ENCODE measurements at places on chromosomes 3 and 15.
A peak's percentile ranks its signal among the peaks of the same experiment; 100 is the strongest.

DNA sequence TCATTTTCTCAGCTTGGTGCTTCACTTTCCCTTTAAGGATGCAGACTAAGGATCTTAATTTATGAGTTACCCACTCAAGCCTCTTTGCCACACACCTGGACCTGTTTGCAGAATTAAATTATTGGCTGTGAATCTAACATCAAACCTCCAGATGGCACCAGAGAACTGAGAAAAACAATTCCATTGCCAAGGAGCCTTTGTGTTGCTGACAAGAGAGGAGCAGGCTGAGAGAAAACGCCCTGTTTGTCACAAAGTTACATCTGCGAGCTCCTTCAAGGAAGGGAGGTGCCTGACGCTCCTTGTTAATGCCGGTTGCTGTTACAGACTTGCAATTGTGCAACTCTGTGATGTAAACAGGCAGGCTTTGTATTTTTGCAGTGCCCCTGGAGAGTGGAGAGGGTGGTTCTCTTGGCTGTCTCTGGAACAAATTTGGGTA lies 36.3 kb upstream of the TMC3 start:
- DNase-seq, result peak; percentile 50

DNA sequence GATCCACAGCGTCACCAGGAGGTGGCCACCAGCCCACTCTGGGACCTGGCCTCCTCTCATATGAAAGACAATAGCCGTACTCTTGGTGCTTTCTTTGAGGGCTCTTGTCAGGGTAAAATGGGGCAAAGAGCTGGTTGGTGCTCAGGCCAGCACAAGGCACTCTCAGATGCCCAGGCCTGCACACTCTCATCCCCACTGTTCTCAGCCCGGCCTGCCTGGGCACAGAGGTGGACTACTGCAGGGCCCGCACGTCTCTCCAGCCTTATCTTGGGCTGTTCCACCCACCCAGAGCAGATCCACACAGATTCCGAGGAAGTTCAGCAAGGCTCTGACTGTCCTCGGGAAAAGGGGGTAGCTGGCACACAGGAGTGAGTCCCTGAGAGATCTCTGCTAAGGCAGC lies 122.8 kb upstream of the PRR20G start:
- DNase-seq, result no peak

GRCh38 chr3:136332776-136333175 lies 82.6 kb downstream of the PCCB start:
- DNase-seq, result no peak

- no peak for DNase-seq
These were observed 266.6 kb upstream of the TBL1XR1 start for GRCh38 chr3:177463863-177464262.

GRCh38 chr15:92599394-92599970 lies 56.1 kb downstream of the FAM174B start:
- no peak for DNase-seq

DNA sequence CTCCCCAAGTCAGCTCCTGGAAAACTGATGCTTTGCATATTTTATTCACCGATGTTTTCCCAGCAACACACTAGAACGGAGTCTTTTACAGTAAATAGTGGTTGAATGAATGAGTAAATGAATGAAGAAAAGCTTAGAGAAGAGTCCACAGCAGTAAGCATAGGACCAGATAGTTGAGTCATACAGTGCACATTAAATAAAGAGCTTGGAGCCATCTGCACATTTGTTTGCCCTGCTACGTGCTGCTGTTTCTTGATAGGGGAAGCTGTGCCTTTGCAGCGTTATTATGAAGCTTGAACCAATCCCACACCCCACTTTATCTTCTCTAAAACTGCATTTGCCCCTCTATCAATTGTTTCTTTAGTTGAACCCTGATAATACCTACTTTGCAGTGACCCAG lies 1.2 kb downstream of the FAM98B start:
- DNase-seq, result no peak

- DNase-seq, result no peak
These were observed 18.5 kb downstream of the MINAR1 start for GRCh38 chr15:79450648-79451047.

DNA sequence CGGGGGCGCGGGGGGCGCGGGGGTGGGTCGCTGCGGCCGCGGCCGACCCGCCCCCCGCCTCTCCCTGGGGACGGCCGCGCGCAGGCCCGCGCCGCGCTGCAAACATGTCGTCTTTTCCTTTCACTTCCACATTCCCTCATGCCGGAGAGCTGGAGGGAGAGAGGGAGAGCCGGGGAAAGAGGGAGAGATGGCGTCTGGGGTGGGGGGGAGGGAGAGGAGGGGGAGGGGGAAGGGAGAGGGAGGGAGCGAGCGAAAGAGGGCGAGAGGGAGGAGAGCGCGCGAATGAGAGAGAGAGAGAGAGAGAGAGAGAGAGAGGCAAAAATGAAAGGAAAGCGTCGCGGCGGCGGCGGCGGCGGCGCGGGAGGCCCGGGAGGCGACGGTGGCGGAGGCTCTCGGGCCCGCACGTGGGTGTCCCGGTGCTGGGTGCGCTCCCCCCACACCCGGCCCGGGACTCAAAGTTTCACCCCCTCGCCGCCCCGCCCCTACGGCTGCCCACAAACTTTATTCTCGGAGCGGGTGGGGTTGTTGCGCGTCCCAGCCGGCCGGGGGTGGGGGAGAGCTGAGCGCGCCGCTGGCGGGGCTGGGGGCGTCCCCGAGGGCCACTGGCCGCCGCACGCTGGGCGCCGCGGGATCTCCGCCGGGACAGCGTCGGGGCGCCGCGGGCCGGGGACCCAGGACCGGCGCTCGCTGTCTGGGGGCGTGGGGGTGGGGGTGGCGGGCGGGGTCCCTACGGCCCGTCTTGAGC lies 731 bp downstream of the ZNF710 start:
- DNase-seq, result no peak

Data from NCI-H2081 treated with DMSO at 0.1 percent for 48 hours (cell line).